Stimulated activated CD4-positive, alpha-beta T cell treated with anti-CD3 and anti-CD28 coated beads, Interleukin-12 subunit alpha, Interleukin-12 subunit beta, amount 100 ng/mL, for 48 hours (primary cell): ENCODE measurements at places on chromosomes 7 and 10.

GRCh38 chr7:136342251-136342650, 365.1 kb upstream of the MTPN start:
- no peak for DNase-seq

DNA sequence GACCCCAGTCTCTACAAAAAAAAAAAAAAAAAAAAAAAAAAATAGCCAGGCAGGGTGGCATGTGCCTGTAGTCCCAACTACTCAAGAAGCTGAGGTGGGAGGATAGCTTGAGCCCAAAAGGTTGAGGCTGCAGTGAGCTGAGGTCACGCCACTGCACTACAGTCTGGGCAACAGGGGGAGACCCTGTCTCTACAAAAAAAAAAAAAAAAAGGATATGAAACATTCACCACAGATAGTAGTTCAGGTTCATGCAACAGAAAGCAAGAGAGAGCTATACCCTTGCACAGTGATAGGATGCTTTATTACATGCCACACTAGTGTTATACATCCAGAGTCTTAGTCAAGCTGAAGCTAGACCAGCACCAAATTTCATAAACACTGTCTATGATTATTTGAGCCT, 148.4 kb upstream of the KAT6B start:
- DNase-seq, result no peak

DNA sequence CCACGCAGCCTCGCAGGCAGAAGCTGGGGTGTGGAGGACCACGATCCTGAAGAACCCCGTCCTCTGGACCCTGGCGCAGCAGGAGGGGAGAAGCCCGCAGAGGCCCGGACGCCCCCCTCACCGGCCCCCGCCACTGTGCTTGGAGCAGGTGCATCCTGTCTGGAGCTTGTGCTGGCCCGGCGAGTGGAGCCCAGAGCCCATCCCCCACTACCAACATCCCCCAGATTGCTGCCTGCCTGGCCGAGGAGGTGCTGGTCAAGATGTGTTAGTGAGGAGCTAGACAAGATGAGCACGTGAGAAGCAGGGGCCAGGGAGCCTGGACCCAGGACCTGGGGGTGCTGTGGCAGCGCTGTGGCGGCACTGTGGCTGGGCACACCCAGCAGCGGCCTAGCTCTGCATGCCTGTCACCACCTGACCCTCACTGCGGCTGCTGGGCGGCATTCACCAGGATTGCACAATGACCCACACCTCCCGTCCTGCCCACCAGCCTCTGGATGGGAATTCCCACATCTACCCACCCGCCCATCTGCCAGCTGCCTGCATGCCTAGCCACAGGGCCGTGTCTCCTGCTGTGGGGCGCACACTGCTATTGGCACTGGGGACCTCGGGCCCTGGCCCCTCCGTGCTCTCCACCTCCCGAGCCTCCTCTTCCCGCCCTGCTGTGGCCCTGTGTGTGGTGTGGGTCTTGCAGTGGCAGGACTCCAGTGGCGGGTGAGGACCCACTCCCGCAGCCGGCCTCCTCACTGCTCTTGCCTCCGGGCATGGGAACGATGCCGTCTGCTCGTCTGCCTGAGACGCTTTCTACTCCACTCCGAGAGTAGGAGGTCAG, 11.8 kb downstream of the GPR146 start:
- no peak for DNase-seq

DNA sequence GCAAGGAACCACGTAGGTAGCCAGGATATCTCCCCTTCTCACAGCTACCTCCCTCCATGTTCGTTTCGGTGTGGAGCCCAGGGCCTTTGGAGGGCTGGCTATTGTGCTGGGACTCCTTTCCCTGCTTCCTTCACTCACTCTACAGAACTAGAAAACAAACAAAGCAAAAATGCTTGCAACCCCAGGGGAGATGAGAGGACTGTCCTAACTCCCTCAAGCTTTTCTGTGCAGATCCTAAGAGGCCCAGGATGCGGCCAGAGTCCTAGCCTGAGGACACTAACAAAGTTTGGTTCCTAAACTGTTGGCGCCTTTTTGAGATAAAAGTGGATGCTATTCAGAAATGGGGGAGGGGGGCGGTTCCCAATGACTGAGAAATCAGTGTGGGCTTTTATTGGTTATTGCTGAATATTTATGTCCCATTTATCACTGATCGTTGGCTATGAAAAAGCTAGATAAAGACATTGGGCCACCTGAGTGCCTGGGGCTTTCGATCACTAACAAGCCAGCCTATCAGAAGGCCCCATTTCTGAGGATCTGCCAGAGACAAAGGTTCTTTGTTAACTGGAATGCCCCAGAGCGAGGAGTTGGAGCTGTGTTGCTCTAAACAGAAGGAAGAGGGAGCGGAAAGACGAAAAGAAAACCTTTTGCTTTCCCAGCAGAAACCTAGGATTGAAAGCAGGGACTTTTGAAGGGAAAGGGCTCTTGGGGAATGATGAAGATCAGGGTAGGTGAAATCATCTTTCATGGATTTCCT, 95.2 kb upstream of the EGR2 start:
- DNase-seq, result no peak

- no peak for DNase-seq
These were observed 1028.3 kb downstream of the SORCS1 start for GRCh38 chr10:106136175-106136574.

- DNase-seq, result no peak
These were observed 22.7 kb upstream of the MKRN1 start for GRCh38 chr7:140501966-140502365.

- no peak for DNase-seq
These were observed 74.0 kb upstream of the TRIL start for GRCh38 chr7:29032146-29032545.

DNA sequence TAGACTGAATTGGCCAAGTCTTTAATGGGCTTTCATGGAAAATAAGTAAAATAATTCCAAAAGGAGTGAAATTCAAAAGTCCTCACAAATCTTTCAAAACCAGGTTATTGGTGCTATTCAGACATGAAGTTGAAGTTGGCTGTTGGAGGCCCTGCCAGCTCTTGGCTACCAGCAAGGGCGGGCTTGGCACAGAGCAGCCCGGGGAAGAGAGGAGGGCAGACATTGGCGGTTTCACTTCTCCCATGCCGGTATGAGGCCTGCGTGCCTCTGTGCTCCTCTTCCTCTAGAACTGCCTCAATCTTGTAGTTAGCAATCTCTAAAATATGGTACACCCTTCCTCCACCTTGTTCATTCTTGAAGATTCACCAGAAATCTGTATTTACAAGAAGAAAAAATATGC, 16.4 kb upstream of the NPS start:
- DNase-seq, result no peak

DNA sequence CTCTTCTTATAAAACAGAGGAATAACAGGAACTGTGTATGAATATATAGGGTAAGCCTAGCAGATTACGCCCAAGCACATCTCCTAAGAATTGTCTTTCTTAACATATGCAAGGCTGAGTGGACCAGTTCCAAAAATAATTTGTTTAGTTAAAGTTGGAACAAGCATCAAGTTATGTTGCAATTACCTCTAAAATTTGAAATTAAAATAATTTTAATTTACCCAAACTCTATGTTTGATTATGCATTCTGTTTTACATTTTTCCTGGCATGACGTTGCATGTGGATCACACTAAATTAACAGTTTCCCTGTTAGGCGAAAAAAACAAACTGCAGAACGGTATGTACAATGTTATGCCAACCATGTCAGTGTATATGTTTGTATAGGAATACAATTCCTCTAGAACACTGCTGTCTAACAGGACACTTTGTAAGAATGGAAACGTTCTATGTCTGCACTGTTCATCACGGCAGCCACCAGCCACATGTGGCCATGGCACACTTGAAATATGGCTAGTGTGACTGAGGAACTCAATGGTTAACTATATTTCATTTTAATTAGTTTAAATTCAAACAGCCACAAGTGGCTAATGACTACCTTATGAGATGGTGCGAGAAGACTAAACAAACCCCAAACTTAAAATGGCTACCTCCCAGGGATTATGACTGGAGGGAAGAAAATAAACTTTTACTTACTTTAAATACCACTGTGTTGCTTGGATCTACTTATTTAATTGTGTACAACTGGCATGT, 281.1 kb upstream of the KLF14 start:
- no peak for DNase-seq

GRCh38 chr10:48487244-48487643, 117.6 kb downstream of the ARHGAP22 start:
- no peak for DNase-seq

GRCh38 chr7:81245353-81245752, 326.5 kb upstream of the SEMA3C start:
- DNase-seq, result no peak
